ENCODE measurements at places on chromosomes 7 and 10. TPM values are rescaled to one million over a fixed set of nuclear protein-coding genes. Genes with fewer than 3 reads are reported as not detected.

- DNase-seq, result no peak
Observed at GRCh38 chr7:99255463-99255862, 17.2 kb upstream of the MYH16 start.

- DNase-seq, result no peak
Observed at GRCh38 chr10:92916433-92916832, 68.1 kb downstream of the EXOC6 start.

- DNase-seq, result no peak
Observed at GRCh38 chr10:45199205-45199740, 116.1 kb downstream of the OR13A1 start.

DNA sequence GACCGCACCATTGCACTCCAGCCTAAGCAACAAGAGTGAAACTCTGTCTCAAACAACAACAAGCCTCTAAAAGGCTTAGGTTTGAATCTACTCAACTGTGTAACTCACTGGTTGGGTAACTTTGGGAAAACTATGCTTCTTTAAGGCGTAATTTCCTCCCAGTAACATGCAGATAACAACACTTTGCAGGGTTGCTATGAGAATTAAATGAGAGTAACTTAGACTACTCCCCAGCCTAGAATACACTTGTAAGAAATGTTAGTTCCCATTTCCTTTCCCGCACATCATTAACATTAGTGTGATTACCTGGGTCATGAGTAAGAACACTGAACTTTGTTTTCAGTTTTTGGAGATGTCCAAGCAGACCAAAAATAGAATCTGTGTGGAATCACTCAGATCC, 5.4 kb upstream of the MYPN start:
- DNase-seq, result no peak

The NKX1-2 gene
- not detected for total RNA-seq

GRCh38 chr10:106919871-106920282, 244.6 kb downstream of the SORCS1 start:
- no peak for DNase-seq

The CDH23 gene
- total RNA-seq, result under 0.01 TPM

DNA sequence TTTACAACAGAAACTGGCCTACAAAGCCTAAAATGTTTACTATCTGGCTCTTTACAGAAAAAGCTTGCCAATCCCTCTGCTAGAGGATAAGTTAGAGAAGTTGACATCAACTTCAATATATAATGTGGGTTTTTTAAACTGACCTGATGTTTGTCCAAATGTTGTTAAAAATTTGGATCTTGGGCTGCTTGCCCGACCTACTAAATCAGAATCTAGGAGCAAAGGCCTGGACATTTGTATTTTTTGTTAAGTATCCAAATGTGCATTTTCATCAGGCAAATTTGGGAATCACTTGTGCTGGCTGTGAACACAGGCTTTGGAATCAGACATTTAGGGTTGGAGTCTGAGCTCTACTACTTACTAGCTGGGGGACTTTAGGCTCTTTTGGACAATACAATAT, 252.7 kb upstream of the CSTF2T start:
- DNase-seq, result no peak

DNA sequence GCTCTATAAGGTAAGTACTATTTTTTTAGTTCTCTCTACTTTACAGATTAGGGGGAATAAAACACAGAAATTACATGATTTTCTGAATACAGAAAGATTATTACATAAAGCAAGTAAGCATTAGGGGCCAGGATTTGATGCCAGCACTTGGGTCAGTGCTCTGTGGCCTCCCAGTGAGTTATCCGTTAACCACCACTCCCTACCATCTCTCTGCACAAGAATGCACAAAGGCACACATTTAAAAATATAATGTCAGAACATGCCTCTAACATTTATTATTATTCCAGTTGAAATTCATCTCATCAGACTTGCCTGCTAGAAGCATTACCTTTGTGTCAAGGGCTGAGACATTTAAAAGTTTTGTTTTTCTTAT, 59.0 kb downstream of the MET start:
- no peak for DNase-seq

DNA sequence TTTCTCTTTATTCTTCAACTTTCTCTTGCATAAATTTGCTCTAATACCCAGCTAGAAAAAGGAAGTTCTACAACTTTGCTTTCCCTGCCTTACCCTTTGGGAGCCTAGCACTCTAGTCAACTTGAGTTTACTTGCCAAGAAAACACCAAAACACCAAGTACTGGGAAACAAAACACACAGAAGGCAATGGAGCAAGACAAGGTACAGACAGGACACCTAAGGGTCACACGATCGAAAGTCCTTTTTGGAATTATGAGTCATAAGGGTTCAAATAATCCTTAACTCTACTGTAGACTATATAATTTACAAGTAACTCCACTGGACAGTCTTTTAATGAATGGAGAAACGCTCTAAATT, 42.6 kb upstream of the ANAPC16 start:
- DNase-seq, result no peak

The SDK1 gene
- total RNA-seq, result 2.1 TPM

DNA sequence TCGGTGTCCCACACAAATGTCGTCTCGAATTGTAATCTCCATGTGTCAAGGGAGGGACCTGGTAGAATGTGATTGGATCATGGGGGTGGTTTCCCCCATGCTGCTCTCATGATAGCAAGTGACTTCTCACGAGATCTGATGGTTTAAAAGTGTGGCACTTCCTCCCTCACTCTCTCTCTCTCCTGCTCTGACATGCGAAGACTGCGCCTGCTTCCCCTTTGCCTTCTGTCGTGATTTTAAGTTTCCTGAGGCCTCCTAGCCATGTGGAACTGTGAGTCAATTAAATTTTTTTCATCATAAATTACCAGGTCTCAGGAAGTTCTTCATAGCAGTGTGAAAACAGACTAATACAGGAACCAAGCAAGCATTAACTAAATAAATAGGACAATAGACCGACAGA, 229.1 kb downstream of the GFRA1 start:
- peak; percentile 15 for DNase-seq

DNA sequence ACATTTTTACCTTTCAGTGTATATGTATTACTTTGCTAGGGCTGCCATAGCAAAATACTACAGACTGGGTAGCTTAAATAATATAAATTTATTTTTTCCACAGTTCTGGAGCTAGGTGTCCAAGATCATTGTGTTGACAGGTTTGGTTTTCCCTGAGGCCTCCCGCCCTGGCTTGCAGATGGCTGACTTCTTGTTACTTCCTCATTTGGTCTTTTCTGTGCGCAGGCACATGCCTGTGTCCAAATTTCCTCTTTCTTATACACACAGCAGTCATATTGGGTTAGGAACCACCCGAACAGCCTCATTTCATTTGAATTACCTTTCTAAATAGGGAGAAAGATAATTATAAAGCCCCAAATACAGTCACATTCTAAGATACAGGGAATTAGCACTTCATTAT, 521.6 kb upstream of the SORCS1 start:
- DNase-seq, result no peak

Data from dermis microvascular lymphatic vessel endothelial cell (primary cell).